Activated CD4-positive, alpha-beta T cell treated with anti-CD3 and anti-CD28 coated beads for 36 hours (primary cell): ENCODE measurements at places on chromosomes 3 and 15. TPM values are rescaled to one million over a fixed set of nuclear protein-coding genes. Genes with fewer than 3 reads are reported as not detected.
A peak's percentile ranks its signal among the peaks of the same experiment; 100 is the strongest.

DNA sequence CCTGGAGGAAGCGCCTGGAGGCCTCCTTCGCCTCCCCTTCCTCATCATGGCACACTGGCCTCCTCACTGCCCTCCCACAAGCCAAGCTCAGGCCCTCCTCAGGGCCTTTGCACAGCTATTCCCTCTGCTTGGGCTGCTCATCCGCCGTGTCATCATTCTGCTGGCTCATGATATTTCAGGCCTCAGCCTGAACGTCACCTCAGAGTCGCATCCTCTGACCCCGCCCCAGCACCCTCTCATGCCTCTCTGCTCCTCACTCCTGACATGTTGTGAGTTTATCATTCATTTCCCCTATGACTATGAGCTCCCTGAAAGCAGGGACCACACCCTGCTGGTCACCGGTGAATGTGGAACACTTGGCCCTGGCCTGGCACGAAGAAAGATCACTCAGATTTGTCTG is 20.7 kb upstream of the POC1A start:
- H3K4me3 ChIP-seq, result no peak overlapping the region
- peak; percentile 23 for DNase-seq
- H3K36me3 ChIP-seq, result no peaks in the 10 kb centered on the region

GRCh38 chr15:81380668-81381067 is 6.7 kb upstream of the TMC3 start:
- no peak for DNase-seq
- no peaks in the 10 kb centered on the region for H3K36me3 ChIP-seq
- H3K27ac ChIP-seq, result no peak overlapping the region
- no peak overlapping the region for H3K4me3 ChIP-seq

DNA sequence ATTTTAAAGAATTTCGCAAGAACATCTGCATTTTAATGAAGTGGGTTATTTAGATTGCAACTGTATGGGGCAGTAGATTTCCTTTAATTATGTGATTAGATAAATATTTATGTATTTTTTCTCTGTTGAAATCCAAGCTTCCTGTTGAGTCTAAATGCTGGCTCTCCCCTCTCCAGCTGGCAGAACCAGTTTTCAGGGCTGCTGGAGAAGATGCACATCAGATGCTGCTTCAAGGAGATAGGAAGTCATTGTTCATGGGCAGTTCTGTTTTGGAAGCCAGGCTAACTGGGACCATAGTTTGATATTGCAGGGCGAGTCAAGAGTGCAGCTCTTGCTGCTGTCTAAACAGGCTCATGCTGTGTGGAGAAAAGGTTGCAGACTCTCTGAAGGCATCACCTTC is 97.4 kb downstream of the SLC9A9 start:
- H3K27me3 ChIP-seq, result no peaks in the 10 kb centered on the region
- no peak overlapping the region for H3K27ac ChIP-seq
- peaks cover 42% of the 10 kb centered on the region for H3K4me1 ChIP-seq
- H3K36me3 ChIP-seq, result peaks cover 6% of the 10 kb centered on the region
- no peak for DNase-seq

DNA sequence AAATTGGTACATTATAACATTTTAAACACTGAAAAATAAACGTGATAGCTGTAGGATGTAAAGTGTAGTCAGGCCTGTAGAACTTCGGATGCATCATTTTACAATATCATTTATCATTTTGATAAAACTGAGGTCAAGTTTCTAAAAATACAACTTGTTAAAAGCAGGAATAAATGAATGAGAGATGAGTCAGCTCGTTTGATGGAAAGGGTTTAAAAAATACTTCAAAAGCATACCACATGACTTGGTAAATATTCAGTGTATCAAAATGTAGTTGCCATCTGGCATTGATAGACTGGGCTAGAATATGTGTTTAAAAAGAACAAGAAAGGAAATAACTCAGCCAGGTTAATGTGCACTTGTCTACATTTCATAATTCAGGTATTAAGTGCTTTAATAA is 357.0 kb downstream of the TIGIT start:
- H3K36me3 ChIP-seq, result peaks cover 10% of the 10 kb centered on the region
- H3K4me1 ChIP-seq, result peaks cover 10% of the 10 kb centered on the region
- H3K27me3 ChIP-seq, result no peaks in the 10 kb centered on the region
- H3K4me3 ChIP-seq, result no peak overlapping the region

EFL1 gene
- total RNA-seq, result 25.0 TPM

NCKIPSD gene
- 61.0 TPM for total RNA-seq

DNA sequence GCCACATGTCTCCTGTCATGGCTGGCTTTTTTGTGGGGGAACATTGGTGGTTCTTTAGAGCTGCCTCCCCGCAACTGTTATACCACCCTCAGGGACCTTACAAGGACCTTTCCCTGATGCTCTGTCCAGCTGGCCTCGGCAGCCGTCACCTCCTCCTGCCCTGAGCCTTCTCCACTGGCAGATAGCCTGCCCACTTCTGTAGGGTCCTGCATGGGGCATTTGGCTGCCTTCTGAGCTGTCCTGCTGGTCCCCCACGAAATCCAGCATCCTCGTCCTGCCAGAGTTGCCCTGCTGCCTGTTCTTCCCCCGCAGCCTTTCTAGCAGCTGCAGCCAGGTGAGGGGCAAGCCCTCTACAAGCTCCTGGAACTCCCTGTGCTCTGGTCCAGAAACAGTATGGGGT is 86.2 kb downstream of the USP13 start:
- H3K4me1 ChIP-seq, result peaks cover 8% of the 10 kb centered on the region
- no peak overlapping the region for H3K27ac ChIP-seq
- peaks cover 22% of the 10 kb centered on the region for H3K36me3 ChIP-seq
- no peak for DNase-seq

DNA sequence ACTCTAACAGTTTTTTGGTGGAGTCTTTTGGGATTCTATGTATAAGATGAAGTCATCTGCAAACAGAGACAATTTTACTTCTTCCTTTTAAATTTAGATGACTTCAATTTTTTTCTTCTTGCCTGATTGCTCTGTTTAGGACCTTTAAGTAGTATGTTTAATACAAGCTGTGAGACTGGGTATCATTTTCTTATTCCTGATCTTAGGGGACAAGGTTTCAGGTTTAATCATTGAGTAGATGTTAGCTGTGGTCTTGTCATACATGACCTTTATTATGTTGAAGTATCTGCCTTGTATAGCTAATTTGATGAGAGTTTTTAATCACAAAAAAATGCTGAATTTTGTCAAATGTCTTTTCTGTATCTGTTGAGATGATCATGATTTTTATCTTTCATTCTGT is 20.6 kb downstream of the GRM2 start:
- H3K4me3 ChIP-seq, result no peak overlapping the region
- no peak overlapping the region for H3K27ac ChIP-seq
- DNase-seq, result no peak
- H3K27me3 ChIP-seq, result no peaks in the 10 kb centered on the region

- no peak overlapping the region for H3K27ac ChIP-seq
- no peaks in the 10 kb centered on the region for H3K27me3 ChIP-seq
- H3K4me3 ChIP-seq, result no peak overlapping the region
- peaks cover 58% of the 10 kb centered on the region for H3K4me1 ChIP-seq
- DNase-seq, result no peak
Observed at GRCh38 chr15:74425630-74426029, 8.1 kb downstream of the SEMA7A start.

- no peaks in the 10 kb centered on the region for H3K4me1 ChIP-seq
- H3K36me3 ChIP-seq, result no peaks in the 10 kb centered on the region
- no peak overlapping the region for H3K4me3 ChIP-seq
- no peaks in the 10 kb centered on the region for H3K27me3 ChIP-seq
Observed at GRCh38 chr3:54899273-54899672, 28.6 kb downstream of the LRTM1 start.

DNA sequence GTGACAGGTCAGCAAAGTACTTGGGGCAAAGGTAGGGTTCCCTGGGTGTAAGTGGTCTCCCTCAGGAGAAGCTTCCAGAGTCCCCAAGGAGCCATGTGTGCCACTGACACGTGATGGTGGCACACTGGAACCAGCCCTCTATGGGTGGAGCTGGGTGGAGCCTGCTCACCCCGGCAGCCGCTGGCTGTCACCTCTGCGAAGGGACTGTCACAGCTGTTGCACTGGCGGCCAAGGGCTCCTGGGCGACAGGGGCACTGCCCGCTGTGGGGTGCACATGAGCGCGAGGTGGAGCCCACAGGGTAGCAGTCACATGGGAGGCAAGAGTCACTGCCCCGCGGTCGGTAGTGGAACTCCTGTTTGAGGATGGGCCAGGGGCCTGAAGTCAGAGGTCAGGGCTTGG is 12.0 kb downstream of the CELSR3 start:
- no peak overlapping the region for H3K4me3 ChIP-seq
- peaks cover 5% of the 10 kb centered on the region for H3K4me1 ChIP-seq
- DNase-seq, result no peak
- no peaks in the 10 kb centered on the region for H3K27me3 ChIP-seq

DNA sequence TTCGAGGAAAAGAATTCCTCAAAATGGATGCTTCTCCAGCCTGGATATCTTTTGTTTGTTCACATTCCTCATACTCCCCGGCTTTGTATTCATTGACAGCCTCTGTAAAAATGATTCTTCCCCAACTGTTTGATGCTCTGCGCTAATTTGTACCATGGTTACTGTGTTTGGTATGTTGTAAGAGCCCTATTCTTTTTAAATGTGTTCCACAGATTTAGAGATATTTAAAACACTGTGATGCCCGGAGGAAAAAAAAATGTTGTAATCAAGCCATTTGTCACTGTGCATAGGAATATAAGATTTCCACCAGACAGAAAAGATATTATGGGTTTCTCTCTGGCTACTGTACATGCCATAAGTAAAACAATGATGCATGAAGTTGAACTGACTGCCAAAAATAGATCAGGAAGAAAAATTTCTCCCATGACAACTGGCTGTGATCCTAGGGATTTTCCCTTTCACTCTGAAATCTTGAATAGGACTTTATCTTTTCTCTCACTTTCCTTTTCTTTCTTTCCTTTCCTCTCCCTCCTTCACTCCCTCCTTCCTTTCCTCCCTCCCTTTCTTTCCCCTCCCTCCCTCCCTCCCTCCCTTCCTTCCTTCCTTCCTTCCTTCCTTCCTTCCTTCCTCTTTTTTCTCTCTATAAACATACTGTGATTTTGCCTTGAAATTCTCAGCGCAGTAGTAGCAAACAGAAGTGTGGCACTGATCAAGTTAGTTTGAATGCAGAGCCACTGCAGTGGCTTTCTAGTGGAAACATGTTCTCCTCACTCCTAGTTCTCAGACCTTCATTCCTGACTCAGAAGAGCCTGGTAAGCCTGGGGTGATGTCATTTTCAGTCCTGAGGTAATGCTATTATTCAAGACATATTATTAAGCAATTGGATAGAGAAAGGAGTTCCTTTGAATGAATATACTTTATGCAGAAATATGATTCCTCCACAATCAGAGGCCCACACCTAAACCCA is 254.9 kb upstream of the TBL1XR1 start:
- no peak overlapping the region for H3K4me3 ChIP-seq

DNA sequence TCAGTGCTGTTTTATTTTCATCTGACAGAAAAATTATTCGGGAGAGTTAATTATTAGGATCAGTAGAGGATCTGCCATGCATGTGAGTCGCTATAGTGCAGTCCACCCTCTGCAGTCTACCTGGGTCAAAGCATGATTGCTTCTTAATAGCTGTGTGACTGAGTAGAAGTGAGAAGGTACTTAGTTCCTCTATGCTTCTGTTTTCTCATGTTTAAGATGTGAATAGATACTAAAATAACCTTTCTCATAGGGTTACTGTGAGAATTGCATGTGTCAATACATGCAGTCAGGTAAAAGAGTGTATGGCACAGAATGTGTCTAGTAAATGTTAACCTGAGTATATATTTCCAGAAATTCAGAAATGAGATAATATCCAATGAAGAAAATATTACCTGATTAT is 435.7 kb downstream of the NAALADL2 start:
- H3K36me3 ChIP-seq, result no peaks in the 10 kb centered on the region
- DNase-seq, result no peak
- H3K4me1 ChIP-seq, result no peaks in the 10 kb centered on the region

GRCh38 chr3:189593581-189593980 is 37.6 kb upstream of the TP63 start:
- H3K4me3 ChIP-seq, result no peak overlapping the region
- peaks cover 3% of the 10 kb centered on the region for H3K36me3 ChIP-seq
- DNase-seq, result no peak
- H3K27ac ChIP-seq, result no peak overlapping the region
- no peaks in the 10 kb centered on the region for H3K27me3 ChIP-seq
- no peaks in the 10 kb centered on the region for H3K4me1 ChIP-seq

DNA sequence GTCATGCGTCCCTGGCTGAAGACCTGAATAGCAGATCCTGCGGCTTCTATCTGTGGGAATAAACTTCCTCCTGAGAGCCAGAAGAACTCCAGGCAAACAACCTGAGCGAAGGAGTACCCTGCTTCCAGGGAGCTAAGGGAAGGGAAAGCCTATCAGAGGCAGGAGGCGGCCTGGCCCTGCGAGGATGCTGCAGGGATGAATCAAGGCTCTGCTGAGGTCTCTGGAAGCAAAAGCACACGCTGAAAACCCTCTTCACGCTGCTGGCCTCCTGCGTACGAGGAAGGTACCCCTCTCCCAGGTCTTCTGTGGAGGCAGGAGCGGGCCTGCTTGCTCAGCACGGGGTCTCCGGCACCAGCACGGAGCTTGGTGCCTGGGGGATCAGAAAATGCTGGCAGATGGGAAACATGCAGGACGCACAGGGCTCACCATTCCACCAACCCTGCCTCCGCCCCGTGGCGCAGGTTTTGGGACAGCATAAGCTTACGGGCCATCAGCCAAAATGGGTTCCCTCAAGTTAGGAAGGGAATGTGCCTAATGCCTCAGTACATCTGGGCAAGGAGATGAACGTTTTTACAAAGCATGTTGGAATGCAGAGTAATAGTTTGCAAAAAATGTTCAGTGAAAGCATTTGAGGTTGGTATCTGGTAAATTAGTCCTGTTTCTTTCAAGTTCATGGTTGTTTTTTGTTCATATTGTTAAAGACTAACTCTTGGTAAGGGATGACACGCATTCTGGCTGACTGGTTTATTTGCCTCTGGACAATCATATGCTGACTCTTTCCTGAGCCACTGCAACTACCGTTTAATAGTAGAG is 72.3 kb downstream of the CHSY1 start:
- no peak overlapping the region for H3K27ac ChIP-seq
- DNase-seq, result no peak
- no peak overlapping the region for H3K4me3 ChIP-seq
- H3K27me3 ChIP-seq, result no peaks in the 10 kb centered on the region

DNA sequence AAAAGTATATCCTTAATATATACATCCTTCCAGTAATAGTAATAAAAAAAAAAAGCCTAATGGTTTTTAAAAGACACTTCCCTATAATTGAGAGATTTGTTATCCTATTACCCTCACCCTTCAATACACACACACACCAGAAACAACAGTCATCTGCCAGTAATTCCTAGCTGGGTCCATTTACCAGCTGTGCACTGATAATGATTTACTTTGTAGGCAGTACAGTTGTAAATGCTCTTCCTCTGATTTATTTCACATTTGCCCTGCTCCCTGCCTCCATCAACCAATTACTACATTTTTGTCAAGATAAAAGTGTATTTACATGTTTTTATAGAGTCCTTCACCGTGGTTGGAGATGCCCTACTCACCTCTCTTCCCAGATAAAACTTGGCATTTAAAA is 12.4 kb downstream of the TPM1 start:
- no peak overlapping the region for H3K27ac ChIP-seq
